Adipose tissue (tissue), 3 donors: ENCODE measurements at places on chromosomes 1 and 21. TPM values are rescaled to one million over a fixed set of nuclear protein-coding genes. Genes with fewer than 3 reads are reported as not detected.

The RUNX3 gene
- polyA plus RNA-seq, result 0.67 TPM

The CDKN2C gene
- 138 TPM for polyA plus RNA-seq

The GJA5 gene
- 1.3 TPM for polyA plus RNA-seq

The GPR25 gene
- polyA plus RNA-seq, result not detected
